Left renal pelvis (tissue), 4 donors: ENCODE measurements at places on chromosomes 5 and 9. TPM values are rescaled to one million over a fixed set of nuclear protein-coding genes. Genes with fewer than 3 reads are reported as not detected.

GRCh38 chr9:115759426-115759825 lies 394.2 kb upstream of the PAPPA start:
- DNase-seq = no peak

Gene C5
- 10.7 TPM for polyA plus RNA-seq

- DNase-seq = peak; percentile 50
Observed at GRCh38 chr5:140240987-140241706, 61.8 kb downstream of the PFDN1 start.

DNA sequence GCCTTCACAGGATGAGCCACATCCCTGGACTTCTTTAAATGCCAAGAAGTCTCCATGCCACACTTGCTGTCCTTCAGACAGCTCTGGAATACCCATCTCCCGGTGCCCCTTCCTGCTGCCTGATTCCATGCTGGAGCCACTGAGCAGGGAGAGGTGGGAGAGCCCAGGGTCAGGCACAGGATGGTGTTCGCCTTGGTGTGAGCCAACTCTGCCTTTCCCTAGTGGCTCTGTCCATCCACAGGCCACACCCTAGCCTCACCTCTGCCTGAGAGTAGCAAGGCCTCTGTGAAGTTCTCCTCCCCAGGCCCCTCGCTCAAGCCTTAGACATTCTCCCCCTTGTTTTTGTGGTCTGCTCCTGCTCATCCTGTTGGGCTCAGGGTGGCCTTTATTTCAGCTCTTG lies 54.2 kb upstream of the ANGPTL2 start:
- no peak for DNase-seq

GRCh38 chr5:14909369-14909768 lies 37.8 kb upstream of the ANKH start:
- no peak for DNase-seq

Gene SUSD3
- 5.3 TPM for polyA plus RNA-seq

Gene ASPN
- 8.3 TPM for polyA plus RNA-seq

Gene LHX3
- not detected for polyA plus RNA-seq

GRCh38 chr5:161274951-161275350 lies 271.6 kb downstream of the GABRB2 start:
- DNase-seq = no peak

DNA sequence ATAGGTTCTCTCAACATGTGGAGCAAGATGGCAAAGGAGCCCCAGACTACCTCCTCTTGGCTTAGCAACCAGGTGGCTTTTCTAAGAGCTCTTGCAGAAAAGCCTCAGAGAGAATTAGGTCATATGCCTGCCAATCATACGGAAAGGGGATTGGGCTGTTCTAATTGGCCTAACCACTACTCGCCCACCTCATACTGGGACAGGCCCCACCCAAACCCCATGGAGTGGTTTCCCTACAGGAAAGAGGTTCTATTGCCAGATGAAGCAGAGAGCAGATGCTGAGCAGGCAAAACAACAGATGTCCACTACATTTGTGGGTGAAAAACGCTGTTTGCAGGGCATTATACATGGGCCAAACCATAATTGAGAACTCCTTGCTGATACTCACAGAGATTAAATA lies 29.0 kb downstream of the ABLIM3 start:
- no peak for DNase-seq

- DNase-seq = no peak
Observed at GRCh38 chr5:1763548-1763911, 36.1 kb downstream of the MRPL36 start.

- no peak for DNase-seq
Observed at GRCh38 chr5:135842737-135843136, 8.3 kb downstream of the SLC25A48 start.

Gene MPDZ
- polyA plus RNA-seq = 54.0 TPM

GRCh38 chr9:131367450-131367849 lies 26.4 kb upstream of the PRRC2B start:
- DNase-seq = no peak

Gene IFNA2
- polyA plus RNA-seq = not detected

DNA sequence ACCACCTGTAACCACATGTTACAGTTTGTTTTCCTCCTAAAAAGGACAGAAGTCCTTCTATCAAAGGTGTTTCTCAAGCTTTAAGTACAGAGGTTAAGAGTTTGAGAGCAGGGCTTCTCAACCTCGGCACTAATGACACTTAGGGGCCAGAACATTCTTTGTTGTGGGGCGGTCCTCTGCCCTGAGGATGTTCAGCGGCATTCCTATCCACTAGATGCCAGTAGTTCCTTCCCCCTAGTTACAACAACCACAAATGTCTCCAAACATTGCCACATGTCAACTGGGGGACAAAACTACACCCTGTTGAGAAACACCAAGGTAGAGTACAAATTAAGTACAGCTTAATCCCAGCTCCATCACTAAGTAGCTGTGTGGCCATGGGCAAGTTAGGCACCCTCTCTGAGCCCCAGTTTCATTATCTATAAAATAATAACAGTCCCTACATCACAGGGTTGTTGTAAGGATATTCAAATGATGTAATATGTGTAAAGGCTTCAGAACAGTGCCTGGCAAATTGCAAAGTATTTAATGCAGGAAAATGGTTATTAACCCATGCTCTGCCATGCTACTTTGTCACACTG lies 44.6 kb downstream of the PIP5K1B start:
- no peak for DNase-seq

Gene C9orf50
- polyA plus RNA-seq = 0.29 TPM

Gene PTGDS
- polyA plus RNA-seq = 3.8 TPM

Gene REEP2
- 12.3 TPM for polyA plus RNA-seq

DNA sequence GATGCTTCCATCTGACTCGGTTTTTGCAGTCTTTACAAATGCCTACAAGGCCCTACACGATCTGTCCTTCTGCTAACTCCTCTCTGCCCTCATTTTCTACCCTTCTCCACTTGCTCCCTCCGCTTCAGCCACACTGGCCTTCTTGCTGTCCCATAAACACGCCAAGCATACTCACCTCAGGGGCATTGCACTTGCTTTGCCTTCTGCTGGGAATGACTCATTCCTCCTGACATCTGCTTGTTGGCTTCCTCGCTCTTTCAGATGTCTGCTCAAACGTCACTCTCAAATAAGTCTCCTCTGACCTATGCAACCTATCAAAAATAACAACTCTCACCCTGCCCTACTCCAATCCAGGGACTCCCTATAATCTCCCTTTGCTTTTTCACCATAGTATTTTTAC lies 28.2 kb downstream of the CDC25C start:
- no peak for DNase-seq

DNA sequence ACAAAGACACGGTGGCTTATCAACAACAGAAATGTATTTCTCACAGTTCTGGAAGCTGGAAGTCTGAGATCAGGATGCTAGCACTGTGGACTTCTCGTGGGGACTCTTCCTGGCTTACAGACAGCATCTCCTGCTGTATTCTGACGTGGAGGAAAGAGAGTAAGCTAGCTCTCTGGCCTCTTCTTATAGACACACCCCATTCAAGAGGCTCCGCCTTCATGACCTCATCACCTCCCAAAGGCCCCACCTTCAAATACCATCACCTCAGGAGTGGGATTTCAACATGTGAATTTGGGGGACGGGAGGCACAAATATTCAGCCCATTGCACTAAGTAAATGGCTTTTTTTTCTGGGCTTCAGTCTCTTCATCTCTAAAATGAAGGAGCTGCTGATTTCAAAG lies 27.6 kb downstream of the KCNMB1 start:
- DNase-seq = no peak

Gene AGTPBP1
- 27.7 TPM for polyA plus RNA-seq

- no peak for DNase-seq
Observed at GRCh38 chr5:116896001-116896400, 321.4 kb upstream of the SEMA6A start.

DNA sequence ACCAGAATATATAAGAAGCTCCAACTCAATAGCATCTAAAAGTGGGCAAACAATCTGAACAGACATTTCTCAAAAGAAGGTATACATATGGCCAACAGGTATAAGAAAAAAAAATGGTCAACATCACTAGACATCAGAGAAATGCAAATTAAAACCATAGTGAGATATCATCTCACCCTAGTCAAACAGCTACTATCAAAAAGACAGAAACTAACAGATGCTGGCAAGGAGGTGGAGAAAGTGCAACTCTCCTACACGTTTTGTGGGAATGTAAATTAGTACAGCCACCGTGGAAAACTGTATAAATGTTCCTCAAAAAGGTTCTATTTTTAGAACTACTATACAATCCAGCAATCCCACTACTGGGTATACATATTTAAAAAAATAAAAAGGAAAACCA lies 199.9 kb upstream of the SMC2 start:
- no peak for DNase-seq

Gene ADCY2
- 4.4 TPM for polyA plus RNA-seq

Gene ACTBL2
- not detected for polyA plus RNA-seq

GRCh38 chr5:126062398-126063221 lies 360.6 kb upstream of the GRAMD2B start:
- DNase-seq = no peak

- no peak for DNase-seq
Observed at GRCh38 chr5:9784231-9784630, 154.1 kb upstream of the TAS2R1 start.

- DNase-seq = no peak
Observed at GRCh38 chr5:178602752-178603151, 12.6 kb upstream of the COL23A1 start.

DNA sequence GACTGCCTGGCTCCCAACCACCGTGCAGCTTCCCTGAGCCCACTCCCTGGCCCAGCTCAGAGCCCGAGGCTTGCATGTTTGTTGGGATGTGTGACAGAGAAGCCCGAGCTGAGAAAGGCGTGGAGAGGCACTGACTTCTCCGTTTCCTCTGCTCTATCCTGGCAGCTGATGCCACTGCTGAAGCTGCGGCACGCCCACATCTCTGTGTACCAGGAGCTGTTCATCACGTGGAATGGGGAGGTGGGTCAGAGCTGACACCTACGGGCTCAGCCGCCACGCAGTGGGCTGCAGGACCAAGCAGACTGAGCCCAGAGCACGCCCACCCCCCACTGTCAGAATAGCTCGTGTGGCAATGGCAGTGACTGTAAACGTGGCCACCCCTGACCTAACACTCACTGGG lies 9.3 kb downstream of the STKLD1 start:
- no peak for DNase-seq

Gene CDX1
- polyA plus RNA-seq = 0.40 TPM

GRCh38 chr5:97531549-97531948 lies 348.5 kb upstream of the RIOK2 start:
- no peak for DNase-seq

Gene PCDHGC4
- polyA plus RNA-seq = 2.9 TPM

Gene DIRAS2
- 5.5 TPM for polyA plus RNA-seq

DNA sequence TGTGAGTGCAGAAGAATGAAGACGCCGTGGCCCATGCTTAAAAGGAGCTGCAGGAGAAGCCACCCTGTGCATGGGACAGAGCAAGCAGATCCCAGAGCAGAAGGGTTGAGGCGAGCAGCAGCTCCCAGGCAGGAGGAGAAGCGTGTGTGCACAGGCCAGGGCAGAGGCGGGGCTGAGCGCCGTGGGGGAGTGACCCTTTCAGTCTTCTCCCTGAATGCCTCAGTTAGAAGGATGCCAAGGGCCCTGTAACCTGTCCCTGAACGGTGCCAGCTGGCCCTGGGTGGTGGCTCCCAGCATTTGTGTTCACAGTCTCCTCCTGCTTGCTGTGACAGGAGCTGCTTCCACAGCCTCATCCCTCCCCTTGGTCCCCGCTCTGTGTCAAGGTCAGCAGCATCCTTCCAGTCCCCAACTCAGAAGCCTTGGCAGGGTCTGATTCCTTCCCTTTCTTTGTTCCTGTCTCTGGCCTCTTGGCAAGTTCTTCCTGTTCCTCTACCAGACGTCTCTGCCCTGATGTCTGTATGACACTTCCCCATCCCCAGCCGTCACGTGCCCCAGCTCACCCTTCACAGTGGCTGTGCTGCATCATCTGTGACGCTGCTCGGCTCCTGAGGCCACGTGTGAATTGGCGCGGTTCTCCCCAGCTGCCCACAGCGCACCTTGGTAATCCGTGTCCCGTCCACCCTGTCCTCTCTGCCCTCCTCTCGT lies 5.2 kb downstream of the EXOC3 start:
- DNase-seq = no peak

- DNase-seq = no peak
Observed at GRCh38 chr9:81363916-81364480, 325.3 kb downstream of the TLE1 start.

- DNase-seq = no peak
Observed at GRCh38 chr5:35199886-35200285, 30.4 kb downstream of the PRLR start.

Gene CARTPT
- not detected for polyA plus RNA-seq
